ACHN (cell line): ENCODE measurements at places on chromosomes 3 and 15.
A peak's percentile ranks its signal among the peaks of the same experiment; 100 is the strongest.

- no peak for DNase-seq
Measured at GRCh38 chr3:99818818-99819217, 1.2 kb downstream of the CMSS1 start.

DNA sequence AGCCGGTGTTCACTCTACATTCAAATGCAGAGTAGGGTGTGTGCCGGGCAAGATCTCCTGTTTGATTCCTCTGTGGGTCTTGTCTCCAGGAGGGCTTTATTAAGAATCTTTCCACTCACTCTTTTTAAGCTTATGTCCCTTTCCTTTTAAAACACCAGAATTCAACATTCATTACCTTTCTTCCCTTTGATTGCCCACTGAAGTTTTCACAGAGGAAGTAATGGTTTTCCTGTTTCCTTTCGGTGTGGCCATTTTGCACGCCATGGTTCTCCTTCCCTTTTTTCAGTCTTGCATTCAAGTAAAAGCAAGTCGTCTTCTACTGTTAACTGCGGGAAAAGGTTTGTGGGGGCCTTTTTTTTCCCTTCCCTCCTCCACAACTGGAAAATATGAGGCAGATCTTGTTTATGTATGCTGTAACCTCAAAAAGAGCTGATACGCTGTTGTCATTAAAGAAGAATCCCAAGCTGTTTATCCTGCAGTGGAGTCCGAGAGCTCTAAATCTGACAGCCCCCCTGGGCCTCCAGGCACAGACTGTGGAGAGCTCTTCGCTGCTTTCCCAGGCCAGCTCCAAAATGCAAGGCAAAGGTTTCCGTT lies 40.5 kb downstream of the FILIP1L start:
- DNase-seq, result no peak

GRCh38 chr3:27467545-27467944 lies 16.6 kb downstream of the SLC4A7 start:
- peak; percentile 63 for DNase-seq

- DNase-seq, result no peak
Measured at GRCh38 chr15:65688462-65688861, 66.7 kb downstream of the SLC24A1 start.

DNA sequence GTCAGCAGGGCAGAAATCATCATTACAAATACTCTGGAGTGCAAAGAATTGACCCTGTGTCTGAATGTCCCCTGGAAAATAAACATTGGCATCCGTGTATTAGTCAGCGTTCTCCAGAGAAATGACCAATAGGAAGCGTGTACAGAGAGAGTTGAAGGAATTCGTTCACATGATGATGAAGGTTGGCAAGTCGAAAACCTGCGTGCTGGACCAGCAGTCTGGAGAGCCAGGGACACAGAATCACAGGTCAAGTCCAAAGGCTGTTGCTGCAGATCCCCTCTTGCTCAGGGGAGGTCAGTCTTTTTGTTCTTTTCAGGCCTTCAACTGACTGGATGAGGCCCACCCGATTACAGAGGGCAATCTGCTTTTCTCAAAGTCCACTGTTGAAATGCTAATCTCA lies 16.6 kb downstream of the GP9 start:
- DNase-seq, result no peak

GRCh38 chr15:90664650-90665287 lies 52.4 kb upstream of the BLM start:
- DNase-seq, result peak; percentile 30

- DNase-seq, result peak; percentile 25
Measured at GRCh38 chr3:51967384-51968169, at the start of gene PCBP4. Gene PCBP4, minus strand, starts transcription at chr3:51967454. Its CDS starts 6,214 bp downstream, at chr3:51961240.

DNA sequence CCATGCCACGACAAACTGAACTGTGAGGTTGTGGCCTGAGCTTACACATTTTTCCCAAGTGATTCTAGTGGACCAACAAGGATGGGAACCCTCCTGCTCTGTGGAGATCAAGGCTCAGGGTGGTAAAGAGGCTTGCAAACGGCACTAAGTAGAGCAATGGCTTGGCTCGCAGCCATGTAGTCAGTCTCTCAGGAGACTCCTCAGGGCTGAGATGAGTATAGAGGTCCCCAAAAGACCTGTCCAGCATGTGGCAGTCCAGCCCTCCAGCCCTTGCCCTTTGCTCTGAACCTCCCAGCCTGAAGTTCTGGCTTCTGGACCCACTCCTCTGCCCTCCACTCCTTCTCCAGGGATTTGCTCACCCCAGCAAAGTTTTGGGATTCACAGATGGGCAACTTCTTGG lies 8.3 kb upstream of the CAMP start:
- no peak for DNase-seq

DNA sequence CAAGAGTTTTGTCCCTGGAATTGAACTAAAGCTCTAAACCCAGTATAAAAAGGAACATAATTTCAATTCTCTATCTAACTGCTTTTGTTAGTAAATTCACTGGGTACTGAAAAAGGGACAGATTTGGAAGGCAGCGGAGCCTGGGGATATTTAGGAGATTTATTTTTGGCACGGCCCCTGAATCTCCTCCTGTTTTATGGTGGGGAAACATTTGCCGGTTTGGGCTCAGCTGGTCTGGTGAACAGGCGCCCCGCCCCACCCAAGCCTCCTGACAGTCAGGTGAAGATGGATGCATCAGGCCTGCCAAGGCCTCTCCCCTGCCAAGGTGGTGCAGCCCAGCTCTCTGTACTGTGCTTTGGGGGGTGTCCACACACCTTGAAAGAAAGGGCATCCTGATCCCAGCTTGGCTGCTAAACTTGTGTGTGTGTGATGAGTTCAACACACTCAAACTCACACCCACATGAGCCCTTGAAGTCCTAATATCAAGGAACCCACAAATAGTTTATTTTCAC lies 46.3 kb downstream of the EBLN2 start:
- DNase-seq, result no peak

DNA sequence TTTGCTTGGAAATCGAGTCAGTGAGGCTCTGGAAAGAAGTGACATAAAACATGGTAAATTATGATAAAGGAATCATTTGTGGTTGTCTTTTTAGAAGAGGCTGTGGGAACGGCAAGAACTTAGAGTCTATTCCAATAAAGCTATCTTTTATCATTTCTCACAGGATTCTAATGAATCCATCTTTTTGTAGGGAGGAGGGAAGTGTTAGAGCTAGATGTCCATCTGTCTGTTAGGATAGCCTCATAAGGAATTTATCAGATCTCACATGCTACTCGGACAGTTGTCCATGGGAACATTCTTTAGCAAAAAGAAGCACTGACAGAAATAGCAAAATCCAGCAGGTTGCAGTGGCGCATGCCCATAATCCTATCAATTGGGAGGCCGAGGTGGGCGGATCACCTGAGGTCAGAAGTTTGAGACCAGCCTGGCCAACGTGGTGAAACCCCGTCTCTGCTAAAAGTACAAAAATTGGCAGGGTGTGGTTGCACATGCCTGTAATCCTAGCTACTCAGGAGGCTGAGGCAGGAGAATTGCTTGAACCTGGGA lies 37.0 kb downstream of the STARD9 start:
- no peak for DNase-seq

DNA sequence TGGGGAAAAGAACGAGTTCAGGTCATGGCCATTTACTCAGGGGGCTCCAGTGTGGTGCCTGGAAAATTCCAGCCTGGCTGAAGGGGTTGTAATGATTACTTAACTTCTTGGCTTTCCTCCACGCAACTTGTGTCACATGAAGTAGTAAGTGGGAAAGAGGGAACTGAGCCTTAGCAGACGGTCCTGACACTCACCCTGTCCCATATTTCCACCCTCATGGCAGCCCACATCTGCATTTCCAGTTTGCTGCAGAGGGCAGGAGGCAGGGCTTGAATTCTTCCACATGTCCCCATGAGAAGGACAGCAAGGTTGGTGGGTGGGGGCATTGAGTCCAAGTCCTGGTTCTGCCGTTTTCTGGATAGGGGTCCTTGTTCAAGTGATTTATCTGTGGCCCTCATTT lies 7.8 kb upstream of the CAMP start:
- DNase-seq, result peak; percentile 54
